IMR-90 (cell line): ENCODE measurements at places on chromosomes 6 and 20.
A peak's percentile ranks its signal among the peaks of the same experiment; 100 is the strongest.

DNA sequence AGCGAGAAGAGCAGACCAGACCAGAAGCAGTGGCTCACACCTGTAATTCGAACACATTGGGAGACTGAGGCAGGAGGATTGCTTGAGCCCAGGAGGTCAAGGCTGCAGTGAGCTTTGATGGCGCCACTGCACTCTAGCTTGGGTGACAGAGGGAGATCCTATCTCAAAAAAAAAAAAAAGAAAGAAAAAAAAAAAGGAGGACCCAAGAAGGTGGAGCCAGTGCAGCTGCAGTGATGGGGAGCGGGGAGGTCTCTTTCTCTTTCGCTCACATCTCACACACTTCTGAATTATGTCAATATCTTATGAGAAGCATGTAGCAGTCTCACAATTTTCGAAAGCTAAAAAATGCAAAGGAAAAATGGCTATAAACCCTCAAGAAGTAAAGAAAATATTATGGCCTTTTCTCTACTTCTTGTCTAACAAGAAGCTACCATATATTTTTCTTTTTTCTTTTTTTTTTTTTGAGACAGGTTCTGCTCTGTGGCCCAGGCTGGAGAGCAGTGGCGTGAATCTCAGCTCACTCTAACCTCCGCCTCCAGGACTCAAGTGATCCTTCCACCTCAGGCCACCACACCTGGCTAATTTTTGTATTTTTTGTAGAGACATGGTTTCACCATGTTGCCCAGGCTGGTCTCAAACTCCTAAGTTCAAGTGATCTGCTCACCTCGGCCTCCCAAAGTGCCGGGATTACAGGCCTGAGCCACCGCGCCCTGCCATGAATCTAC lies 3.8 kb upstream of the SPO11 start:
- DNase-seq: no peak

DNA sequence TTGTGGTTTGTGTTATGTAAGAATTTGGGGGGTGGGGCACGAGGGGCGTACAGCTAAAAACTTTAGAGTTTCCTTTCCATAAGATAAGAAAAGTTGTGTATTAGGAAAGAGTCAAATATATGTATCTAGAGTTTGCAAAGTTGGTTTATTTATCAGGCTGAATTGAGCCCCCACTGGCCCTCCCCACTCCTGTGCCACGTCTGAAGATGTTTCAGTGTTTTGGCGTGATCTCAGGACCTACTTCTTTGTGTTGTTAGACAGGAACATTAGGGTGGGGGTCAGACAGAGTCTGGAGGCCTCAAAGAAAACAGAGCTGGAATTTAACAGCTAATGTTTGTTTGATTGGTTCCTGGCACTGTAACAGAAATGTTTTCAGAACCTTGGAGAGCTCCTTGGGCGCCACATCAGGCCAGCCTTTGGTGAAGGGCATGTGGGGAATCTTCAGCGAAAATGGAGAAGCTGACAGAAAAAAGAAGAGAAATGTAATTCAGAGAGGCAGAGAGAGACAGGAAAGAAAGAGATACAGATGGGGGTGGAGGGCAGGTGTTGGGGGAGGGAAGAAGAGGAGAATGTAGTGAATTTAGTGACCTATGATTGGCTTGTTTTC lies 674 bp downstream of the NRSN1 start:
- DNase-seq: peak; percentile 22

- DNase-seq: no peak
Measured at GRCh38 chr6:150841189-150841588, 24.3 kb upstream of the MTHFD1L start.

GRCh38 chr6:128345278-128345677 lies 175.1 kb downstream of the PTPRK start:
- no peak for DNase-seq

- DNase-seq: no peak
Measured at GRCh38 chr20:42218621-42219374, 600.6 kb upstream of the CHD6 start.

DNA sequence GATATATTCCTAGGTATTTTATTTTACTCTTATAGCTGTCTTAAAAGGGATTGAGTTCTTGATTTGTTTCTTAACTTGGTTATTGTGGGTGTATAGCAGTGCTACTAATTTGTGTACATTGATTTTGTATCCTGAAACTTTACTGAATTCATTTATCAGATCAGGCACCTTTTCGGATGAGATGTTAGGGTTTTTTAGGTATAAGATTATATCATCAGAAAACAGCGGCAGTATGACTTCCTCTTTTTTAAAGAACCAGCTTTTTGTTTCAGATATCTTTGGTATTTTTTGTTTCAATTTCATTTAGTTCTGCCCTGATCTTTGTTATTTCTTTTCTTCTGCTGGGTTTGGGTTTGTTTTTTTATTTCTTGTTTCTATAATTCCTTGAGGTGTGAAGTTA lies 382.4 kb upstream of the ADGRB3 start:
- no peak for DNase-seq

DNA sequence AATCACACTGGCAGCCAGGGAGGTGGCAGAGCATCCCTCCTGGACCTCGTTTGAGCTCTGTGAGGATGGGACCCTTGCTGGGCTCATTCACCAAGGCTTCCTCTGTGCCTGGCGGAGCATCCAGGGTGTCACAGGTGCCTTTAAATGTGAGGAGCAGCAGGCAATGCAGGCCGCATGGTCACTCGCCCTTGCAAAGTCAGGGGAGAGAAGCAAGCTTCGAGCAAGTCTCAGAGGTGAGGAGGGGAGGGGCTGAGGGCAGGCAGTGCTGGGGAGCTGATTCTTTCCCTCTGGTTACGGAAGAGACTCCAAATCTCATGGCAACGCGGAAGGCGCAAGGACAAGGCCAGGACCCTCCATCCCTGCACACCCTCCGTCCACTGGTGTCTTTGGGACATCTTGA lies 182.7 kb upstream of the PMEPA1 start:
- DNase-seq: no peak

- DNase-seq: no peak
Measured at GRCh38 chr20:49675368-49676151, 38.1 kb downstream of the B4GALT5 start.

GRCh38 chr6:87378947-87379346 lies 28.8 kb upstream of the CFAP206 start:
- no peak for DNase-seq

DNA sequence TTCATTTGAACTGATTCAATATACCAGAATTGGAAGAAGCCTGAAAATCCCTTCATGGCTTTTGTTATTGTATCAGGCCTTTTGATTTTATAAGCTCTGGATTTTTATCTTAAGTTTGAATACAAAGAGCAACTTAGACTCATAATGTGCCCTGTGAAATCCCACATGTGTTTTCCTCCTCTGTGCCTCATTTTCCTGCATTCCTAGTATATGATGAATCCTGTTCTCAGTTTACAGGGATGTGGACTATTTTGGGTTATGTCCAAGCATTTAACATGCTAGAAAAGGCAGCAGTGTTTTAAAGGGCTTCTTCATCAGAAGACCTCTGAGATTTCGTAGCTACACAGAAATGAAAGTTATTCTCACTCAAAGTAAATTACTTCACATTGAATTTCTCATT lies 455.0 kb downstream of the RFPL4B start:
- DNase-seq: peak; percentile 96

DNA sequence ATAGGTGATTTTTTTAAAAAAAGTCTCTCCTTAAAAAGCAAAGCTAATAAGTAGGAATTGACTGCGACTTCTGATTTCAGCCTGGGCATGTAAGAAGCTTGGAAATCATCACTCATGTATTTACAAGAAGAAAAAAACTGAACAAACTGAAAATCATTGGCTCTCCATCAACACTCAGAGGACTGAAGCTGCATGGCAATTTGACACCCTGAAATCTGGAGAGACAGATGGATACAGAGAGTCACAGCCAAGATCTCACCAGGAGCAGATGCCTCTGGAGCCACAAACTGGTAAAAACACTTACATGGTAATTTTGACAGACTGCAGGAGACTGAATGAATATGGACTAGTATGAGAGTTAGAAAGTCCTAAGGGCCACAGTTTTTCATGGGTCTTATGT lies 191.2 kb upstream of the TCF21 start:
- DNase-seq: peak; percentile 16

DNA sequence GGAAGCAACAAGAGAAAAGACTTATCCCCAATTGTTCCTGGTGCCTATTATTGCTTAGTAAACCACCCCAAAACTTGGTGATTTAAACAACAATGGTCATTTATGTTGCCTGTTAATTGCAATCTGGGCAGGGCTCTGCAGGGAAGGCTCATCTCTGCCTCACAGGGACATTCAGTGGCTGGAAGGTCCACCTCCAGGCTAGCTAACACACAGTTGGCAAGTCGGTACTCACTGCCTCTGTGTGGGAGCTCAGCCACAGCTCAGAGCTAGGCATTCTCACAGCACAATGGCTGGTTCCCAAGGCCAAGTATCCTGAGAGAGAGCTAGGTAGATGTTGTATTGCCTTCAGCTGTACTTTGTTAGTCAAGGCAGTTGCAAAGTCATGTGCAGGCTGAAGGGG lies 18.5 kb upstream of the GMDS start:
- no peak for DNase-seq

DNA sequence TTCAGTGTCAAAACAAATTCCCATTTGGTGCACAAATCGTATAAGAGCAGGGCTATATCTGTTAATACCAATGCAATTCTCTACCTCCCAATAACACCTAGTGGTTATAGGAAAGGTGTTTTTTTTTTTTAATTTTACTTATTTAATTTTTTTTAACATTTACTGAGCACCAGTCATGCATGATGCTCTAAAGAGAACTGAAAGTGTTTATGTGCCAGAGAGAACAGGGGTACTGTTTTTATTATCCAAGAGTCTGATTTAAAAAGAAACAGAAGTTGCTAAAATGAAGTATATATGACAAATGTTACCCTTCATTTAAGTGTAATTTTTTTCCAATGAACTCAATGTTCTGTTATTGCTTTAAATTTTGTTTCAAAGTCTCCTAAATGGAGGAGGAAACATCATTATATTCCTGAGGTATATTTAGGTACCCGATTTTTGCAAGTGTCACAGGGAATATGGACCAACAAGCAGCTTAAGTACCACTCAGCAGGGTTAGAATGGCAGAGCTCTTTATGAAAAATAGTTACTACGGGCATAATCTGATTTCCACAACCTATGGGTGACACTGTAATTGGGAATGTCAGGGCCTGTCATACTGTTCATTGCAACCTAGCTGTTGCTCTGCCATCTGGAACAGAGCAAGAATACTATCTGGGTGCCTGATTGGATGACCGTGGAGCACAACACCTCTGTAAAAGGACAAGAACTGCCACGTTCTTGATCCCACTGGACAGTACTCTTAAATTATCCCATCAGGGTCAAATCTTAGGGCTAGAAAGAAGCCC lies 195.4 kb downstream of the KHDRBS2 start:
- DNase-seq: no peak

DNA sequence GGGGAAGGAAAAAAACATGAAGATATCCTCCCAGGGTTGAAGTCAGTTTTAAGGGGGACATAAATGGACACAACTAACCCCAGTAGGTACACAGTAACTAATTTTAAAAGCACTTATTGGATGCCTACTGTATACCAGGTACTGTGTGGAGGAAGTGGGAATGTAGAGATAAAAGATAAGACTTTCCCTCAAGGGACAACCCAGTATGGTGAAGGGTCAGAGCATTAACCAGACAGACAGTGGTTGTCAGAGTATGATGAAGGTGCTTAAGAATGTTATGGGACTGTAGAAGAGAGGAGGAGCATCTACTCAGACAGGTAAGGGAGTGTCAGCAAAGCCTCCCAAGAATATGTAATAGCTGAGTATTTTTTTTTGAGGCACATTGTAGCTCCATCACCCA lies 906 bp downstream of the ABCF1 start:
- no peak for DNase-seq

DNA sequence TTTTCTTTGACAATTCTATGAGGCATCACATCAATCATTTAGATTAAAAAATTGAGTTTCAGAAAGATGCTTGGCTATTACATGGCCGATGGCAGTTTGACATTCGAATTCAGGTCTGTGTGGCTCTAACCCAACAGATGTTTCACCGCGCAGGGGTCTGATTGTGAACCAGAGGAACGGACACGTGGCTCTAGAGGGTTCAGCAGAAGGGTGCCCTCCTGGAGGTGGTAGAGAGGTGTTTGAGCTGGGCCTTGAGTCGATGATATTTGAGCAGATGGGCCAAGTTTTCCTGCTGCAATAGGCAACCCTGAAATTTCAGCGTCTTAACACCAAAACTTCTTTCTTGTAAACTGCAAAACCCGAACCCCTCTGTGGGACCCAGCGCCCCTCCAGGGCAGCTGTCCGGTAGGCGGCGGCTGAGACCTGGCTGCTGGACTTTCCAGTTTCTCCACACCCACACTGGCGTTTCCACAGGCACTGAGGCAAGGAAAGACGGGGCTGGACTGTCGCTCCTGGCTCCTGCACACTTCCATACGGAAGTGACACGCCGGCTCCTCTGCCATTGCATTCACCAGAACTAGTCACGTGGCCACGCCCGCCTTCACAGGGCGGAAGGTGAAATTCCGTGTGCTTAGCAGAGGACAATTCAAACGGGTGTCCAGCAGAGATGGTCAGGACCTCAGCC lies 11.3 kb upstream of the AFDN start:
- no peak for DNase-seq

- DNase-seq: no peak
Measured at GRCh38 chr20:3777381-3777715, 3.9 kb downstream of the SPEF1 start.

DNA sequence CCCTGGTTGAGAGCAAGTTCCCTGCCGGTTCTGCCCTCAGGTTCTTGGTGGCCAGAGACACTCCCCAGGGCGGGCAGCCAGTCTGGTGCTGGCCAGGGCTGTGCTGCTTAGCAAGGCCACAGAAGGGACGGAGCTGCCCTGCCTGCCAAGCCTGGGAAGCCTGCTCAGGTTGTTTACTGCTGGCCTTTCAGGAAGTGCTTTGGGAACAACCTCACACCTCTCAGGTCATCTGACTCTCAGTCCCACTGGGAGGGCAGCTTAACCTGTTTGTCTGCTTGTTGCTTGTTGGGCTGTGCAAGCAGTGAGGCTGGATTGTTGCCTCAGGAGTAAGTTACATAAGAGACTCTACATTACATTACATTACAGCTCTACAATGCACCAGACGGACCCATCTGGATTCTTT lies 75.8 kb upstream of the AFDN start:
- DNase-seq: no peak

DNA sequence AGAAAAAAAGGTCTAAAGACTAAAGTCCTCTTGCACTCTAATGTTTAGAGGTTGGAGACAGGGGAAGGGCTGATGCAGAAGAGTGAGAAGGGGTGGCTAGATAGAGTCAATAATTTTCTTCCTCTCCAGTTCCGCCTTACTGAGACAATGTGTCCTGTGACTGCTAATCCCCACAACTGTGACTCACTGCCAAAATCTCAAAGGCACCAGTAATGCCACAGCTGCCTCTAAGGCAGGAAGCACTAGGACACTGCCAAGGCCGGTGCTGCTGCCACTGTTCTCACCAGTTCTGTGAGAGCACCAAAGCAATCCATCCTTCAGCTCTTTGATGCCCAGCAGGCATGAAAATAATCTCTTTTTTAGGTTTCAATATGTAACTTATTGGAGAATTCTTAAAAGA lies 701.9 kb upstream of the MAP3K7 start:
- no peak for DNase-seq

DNA sequence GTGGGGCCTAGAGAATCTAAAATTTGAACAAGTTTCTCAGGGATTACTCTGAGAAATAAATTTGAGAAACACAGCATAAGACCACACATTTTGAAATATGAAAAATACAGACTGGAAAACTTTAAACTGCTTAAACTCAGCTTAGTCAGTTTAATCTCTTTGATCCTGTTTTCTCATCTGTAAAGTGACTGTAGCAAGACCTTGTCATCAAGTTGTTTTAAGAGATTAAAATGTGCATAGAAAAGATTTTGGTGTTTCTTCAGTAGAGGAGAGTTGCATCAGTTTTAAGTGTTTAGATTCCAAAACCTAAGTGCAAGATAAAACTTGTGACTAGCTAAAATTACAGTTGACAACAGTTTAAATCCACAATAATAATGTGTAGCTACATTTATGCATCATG lies 8.1 kb upstream of the BCKDHB start:
- no peak for DNase-seq

GRCh38 chr20:32599783-32600340 lies 14.7 kb upstream of the NOL4L start:
- no peak for DNase-seq
